ENCODE measurements at places on chromosomes 6 and 20.

DNA sequence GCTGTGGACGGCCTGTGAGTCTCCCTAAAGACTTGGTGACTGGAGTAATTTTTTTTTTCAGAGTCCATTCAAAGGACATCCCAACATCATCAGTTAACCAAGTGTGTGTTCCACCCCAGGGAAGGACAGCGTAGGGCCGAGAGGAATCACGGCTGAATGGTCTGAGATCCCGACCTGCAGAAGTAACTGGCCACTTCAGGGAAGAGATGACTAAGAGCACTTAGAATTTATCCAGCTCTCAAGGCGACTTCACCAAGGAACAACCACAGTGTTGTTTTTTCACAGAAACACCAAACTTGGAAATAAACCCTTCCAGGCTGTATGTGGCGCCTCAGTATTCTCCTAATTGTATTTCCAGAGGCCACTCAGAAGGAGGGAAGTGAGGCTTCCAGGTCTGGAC lies 231.6 kb downstream of the FNDC1 start:
- DNase-seq, result no peak

- no peak for DNase-seq
These were observed 763 bp downstream of the TMEM14A start for GRCh38 chr6:52671676-52672075.

GRCh38 chr6:138093632-138094031 lies 13.6 kb downstream of the PERP start:
- no peak for DNase-seq

GRCh38 chr6:27288136-27289044 lies 23.7 kb downstream of the POM121L2 start:
- no peak for DNase-seq

- no peak for DNase-seq
These were observed 17.7 kb upstream of the COX7A2 start for GRCh38 chr6:75261299-75261698.

DNA sequence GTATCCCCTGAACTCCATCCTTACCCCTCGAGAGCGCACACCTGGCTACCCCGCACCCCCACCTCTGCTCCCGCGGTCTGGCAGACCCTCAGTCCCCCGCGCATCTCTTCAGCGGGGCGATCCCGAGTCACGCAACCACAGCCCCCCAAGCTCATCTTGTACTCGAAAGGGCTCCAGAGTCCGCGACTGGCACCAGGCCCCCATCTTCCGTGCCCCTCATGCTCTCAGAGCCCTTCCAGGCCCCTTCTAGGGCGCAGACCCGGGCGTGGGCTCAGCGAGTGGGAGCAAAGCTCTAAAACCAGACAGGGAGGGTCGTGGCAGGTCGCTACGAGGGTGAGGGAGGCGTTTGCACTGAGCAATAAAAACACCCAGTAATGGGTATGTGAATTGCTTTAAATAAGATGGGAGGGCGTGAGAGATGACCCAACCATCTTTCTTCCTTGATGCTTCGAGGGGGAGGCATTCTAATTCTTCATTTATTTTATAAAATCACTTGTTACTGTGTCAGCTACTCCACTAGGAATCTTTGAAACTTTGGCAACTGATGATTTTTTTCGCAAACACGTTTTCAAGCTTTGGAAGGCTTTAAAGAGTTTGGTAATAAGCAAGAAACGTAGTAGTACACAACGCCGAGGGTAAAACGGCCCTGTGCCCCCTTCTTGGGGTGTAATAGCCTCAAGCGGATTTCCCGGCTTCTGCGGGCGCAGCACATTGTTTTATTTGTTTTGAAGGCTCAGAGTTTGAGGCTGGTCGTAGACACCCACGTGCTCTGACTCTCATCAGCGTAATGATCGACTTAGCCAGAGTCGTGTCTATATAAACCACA lies 42.6 kb upstream of the SUPT3H start:
- DNase-seq, result no peak

All from caudate nucleus (tissue), 63 donors.